ENCODE measurements at places on chromosomes 4 and X.
A peak's percentile ranks its signal among the peaks of the same experiment; 100 is the strongest.

DNA sequence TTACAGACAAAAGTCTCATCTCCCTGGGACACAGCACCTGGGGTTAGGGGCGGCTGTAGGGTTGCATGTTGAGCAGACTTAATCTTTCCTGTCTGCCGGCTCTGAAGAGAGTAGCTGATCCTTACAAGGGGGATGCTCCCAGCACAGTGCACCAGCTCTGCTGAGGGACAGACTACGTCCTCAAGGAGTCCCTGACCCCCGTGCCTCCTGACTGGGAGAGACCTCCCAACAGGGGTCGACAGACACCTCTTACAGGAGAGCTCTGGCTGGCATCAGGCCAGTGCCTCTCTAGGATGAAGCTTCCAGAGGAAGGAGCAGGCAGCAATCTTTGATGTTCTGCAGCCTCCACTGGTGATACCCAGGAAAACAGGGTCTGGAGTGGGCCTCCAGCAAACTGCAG is 506.0 kb upstream of the FMR1 start:
- DNase-seq: no peak

DNA sequence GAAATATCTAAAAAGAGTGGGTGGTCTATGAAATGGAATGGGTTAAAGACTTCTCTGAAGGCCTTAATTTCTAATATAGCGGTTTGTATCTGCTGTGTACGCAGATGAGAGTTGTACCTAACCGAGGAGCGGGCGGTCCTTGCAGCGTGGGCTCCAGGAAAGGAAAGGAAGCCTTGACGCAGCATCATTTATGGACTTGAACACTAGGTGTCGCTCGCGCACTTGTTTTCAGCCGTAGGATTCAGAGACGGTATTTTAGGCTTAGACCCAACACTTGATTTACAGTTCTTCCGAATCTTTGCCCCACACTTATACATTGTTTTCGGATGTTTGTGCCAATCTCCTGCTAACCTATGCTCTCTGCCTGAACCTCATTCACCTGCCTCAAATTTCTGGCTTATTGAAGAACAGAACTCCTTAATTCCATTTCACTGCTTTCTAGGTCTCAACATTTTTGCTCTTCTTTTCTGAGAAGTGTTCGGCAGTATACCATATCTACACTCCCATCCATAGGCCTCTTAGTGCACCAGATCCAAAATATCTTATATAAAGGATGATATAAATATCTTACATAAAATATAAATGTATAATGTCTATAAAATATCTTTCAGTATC is 48.9 kb upstream of the AADAT start:
- DNase-seq: peak; percentile 50

DNA sequence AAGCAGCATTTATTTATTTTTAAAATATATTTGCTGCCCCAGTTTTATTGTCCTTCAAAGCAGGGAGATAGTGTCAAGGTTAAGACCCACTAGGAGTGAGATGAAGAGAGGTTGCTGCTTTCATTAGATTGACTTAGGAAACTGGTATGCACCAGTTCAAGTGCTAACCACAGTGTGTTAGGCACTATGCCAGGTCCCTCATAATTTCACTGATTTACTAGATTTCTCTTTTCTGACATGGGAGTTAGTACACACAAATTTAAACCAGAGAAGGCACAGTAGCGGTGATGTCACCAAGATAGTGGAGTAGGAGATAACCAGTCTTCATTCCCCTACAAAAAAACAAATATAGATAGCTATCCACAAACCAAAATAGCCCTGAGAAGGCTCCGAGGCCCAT is 14.3 kb downstream of the RRAGB start:
- DNase-seq: no peak

- DNase-seq: no peak
Measured at GRCh38 chrX:11462136-11462535, 168.9 kb downstream of the AMELX start.

Data from stromal cell of bone marrow (primary cell).